ENCODE measurements at places on chromosomes 3 and 15.

GRCh38 chr3:71361334-71361890, 222.1 kb downstream of the FOXP1 start:
- no peak for DNase-seq

DNA sequence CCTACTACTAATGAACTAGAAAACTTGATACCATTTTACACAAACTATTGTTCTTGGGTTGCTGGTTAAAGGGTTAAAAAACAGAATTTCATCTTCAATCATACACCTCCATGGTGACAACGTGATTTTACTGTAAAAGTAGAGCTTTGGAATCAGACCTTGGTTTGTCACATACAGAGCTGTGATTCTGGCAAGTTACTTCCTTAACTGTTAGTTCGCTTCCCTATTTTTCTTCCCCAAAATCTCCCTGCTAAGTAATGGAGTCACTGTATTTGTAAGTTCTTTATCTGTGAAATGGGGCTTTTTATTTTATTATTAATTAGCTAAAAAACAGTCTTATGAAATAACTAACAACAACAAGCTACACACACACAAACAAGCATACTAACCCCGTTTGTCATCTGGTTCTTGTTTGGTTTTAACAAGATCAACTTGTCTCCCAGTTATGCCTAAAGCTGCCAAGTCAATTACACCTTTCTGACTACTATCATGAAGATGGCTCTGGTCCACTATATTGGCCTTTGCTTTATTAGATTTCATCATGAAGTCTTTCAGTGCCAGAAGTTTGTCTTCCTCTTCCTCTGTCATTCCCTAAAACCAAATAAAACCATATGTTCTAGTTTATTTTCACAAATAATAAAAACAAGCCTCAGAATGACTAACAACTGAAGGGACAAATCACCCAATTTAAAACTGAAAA, 38.6 kb downstream of the PIK3R4 start:
- no peak for DNase-seq

GRCh38 chr15:62109437-62109836, 42.7 kb downstream of the C2CD4A start:
- DNase-seq, result no peak

DNA sequence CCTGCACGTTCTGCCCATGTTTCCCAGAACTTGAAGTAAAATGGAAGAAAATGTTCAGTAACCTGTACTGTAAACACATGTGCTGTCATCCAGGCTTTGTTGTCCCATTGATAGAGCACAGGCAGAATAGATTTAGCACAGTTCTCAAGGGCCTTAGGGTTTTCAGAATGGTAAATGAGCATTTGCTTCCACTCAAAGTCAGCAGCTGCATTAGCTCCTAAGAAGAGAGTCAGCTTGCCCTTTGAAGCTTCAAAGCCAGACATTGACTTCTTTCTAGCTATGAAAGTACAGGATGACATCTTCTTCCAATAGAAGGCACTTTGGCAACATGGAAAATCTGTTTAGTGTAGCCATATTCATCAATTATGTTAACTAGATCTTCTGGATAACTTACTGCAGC, 76.2 kb upstream of the TMEM108 start:
- no peak for DNase-seq

DNA sequence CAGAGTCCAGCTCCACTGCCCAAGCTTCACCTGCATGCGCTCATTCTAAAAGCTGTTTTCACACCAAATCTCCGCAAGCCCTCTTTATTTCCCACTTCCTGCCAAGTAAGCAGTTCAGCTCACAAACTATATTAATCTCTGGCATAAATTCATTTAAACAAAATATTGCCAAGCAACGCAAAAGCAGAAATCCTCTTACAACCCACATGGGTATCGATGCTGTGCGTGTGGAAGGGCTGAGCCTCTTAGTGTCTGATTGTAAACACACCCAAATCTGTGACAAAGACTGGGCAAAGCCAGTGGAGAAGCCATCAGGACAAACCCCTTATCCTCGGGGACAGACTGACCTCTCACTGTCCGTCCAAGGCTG, 124.3 kb upstream of the ATP2B2 start:
- DNase-seq, result no peak

GRCh38 chr3:34015204-34016142, 217.0 kb downstream of the PDCD6IP start:
- DNase-seq, result no peak

DNA sequence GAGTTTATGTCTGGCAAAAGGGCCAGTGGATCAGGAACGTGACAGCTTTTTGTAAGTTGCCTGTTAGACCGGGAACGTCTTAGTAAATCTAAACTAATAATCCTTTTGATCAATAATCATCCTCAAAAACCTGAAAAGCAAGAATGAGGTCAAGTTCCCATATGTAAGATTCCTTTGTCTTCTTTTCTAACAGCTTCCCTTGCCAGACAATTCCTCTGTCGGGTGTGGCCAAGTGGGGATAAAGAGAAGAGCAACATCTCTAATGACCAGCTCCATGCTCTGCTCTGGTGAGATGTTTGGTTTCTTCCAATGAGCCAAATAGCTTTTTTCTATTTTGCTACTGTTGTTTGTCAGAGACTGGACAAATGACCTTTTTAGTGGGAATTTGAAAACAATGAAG, 19.8 kb downstream of the FANCD2OS start:
- no peak for DNase-seq

- no peak for DNase-seq
Measured at GRCh38 chr3:23819599-23820360, 14.0 kb downstream of the UBE2E1 start.

DNA sequence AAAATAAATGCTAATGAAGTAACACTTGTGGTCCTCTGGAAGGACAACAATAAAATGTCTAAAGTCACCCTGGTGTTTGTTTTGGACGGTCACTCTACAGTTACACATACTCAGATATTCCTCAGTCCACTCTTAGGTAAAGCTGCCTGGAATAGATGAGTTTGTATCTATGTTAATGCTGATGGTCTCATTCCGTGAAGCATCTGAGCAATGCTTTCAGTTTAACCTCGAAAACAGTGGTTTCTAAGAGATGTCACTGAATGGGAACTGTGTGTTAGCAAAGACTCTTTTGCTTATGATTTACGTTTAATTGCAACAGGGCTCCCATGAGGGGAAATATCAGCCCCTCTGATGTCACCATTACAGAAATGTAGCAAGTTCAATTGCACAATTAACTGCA, 49.1 kb downstream of the FBN1 start:
- DNase-seq, result no peak

GRCh38 chr15:22810853-22811338, 24.5 kb downstream of the NIPA1 start:
- no peak for DNase-seq

DNA sequence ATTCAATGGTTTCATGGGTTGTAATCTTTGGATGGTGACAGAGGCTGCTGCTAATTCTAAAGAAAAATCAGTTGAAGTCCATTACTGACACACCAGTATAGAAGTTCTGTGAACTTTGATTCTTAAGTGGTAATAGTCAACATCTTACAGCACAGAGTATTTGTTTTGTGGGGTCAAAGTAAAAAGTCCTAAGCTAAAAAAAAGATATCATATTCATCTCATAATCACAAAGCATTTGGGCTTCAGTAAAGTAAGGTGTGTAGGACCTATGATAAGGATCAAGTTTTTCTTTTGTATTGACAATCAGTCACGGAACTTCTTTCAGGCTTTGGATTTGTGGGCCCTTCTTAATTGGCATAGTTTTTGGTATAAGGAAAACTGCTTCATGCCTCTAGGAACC, 1.1 kb downstream of the ASTE1 start:
- no peak for DNase-seq

GRCh38 chr3:194826594-194826993, 140.9 kb downstream of the FAM43A start:
- DNase-seq, result no peak

DNA sequence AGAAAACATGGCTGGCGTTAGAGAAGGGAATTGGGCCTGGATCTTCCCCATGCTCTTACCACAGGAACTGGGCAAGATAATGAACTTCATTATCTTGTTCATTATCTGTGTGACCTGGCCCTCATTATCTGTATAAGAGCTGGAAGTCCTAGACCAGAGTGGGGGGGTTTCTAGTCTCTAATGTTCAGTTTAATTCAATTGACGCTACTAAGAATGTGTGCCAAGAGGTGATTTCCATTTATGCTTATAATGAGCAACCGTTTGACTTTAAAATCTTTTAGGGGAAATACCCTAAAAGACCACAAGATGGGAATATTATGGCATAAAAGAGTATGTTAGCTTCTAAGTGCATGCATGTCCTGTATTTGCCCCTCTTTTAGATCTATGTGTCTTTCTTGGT, 59.1 kb upstream of the CSTA start:
- no peak for DNase-seq

GRCh38 chr3:132004571-132004970, 30.2 kb downstream of the CPNE4 start:
- DNase-seq, result no peak

GRCh38 chr3:118736107-118736506, 298.5 kb downstream of the IGSF11 start:
- DNase-seq, result no peak

DNA sequence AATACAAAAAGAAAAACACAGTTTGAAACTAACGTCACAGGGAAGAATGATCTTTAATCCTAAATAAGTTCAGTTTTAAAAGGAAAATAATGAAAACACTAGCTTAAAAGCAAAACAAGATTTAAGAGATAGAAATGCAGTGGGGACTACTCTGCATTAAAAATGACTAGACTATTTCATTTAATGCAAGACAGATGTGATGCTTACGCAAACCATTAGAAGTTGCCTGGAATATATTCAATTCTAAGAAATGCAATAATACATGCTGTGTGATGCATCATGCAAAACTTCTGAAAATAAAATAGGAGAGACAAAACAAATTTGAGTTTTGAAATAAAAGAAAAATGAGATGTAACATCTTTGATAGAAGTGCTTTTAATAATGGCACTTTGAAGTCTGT, 97.6 kb upstream of the STRIT1 start:
- no peak for DNase-seq

DNA sequence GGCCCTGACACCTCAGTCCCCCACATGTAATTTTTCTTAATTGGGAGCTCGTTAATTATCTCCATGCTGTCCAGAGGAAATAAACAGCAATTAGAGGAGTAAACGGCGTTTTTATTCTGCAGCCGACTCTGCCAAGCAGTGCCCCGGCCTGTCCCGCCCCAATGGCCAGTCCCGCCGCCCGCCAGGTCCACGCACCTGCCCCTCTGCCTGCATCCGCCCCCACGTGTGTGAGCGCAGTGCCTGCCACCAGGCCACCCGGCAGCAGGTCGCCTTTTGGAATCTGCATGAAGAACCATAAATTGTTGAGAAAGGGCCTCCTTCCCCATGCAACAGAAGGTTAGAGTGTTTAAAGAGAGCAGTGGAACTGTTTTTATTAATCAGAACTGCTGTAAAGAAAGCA, 87.5 kb upstream of the LINGO1 start:
- no peak for DNase-seq

GRCh38 chr3:71172189-71172588, 411.3 kb downstream of the FOXP1 start:
- no peak for DNase-seq

DNA sequence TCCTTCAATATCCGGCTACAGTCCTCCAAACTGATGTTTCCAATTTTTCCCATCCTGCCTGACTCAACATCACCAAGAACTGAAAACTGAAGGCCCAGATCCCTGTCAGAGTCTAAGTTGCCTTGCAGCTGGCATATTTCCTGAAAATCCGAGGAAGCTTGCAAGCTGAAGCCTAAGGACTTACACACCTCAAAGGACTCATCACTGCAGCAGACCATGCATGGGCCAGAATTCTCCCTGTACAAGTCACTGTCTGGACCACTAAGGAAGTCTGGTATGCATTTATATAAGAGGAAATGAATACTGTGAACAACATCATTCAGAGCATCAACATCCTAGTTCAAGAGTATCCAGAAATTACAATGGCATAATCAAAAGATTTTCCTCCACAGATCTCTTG, 548.8 kb upstream of the MDFIC2 start:
- no peak for DNase-seq

- no peak for DNase-seq
Measured at GRCh38 chr3:24545887-24546286, 51.2 kb upstream of the THRB start.

Measured in HuH-7.5 (cell line).